H1 (cell line): ENCODE measurements at places on chromosomes 1 and 21. TPM values are rescaled to one million over a fixed set of nuclear protein-coding genes. Genes with fewer than 3 reads are reported as not detected.

HOOK1 gene
- 34.5 and 39.5 TPM in 2 replicates for total RNA-seq

RIMKLA gene
- 5.8 TPM in 2 replicates for total RNA-seq

GRCh38 chr1:77370583-77371306 lies 88.9 kb downstream of the AK5 start:
- H3K36me3 ChIP-seq, result no peaks in the 10 kb centered on the region
- H3K4me1 ChIP-seq, result no peaks in the 10 kb centered on the region
- H3K27ac ChIP-seq, result no peak overlapping the region
- no peaks in the 10 kb centered on the region for H3K27me3 ChIP-seq
- DNase-seq, result no peak
- H3K4me3 ChIP-seq, result no peak overlapping the region

DNA sequence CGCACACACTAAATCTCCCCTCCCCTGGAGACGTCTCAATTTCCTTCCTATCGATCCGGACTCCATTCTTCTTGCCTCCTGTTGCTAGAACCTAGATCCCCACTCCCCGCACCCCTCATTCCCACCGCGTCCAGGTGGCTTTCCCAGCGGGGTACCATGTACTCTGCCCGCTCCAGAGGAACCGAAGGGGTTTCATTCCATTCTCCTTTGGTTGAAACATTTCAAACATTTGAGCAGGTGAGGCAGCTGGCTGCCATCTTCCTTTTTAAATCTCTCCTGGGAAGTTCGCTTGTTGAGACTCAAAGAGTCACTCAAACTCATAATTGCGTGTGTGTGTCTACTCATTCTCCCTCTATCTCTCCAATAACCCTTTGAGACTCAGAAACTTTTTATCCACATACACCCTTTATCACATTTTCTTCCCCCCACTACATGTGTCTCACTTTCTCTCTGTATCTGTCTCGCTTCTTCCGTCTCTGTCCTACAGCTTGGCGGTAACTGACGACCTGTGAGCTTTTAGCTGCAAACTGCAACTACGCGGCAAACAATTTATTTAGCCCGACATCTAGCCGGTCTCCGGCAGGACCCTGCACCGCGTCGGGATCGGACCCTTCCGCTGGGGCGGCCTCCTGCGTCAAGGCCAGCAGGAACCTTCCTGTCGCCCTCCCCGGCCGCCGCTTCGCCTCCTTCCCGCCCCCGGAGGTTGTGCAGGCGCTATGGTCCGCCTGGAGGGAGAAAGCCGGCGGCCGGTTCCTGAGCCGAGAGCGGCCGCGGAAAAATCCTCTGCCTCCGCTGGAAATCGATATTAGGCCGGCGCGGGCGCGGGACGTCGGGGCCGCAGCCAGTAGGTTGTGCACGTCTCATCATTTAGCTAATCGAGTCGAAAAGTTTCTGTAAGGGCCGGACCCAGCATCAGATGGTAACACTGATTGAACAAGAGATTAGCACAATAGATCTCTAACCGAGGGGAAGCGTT lies 3.0 kb upstream of the FOXD3 start:
- H3K27ac ChIP-seq, result no peak overlapping the region
- no peaks in the 10 kb centered on the region for H3K36me3 ChIP-seq
- peak; percentile 77 for DNase-seq
- peaks cover 14% of the 10 kb centered on the region for H3K4me1 ChIP-seq

DNA sequence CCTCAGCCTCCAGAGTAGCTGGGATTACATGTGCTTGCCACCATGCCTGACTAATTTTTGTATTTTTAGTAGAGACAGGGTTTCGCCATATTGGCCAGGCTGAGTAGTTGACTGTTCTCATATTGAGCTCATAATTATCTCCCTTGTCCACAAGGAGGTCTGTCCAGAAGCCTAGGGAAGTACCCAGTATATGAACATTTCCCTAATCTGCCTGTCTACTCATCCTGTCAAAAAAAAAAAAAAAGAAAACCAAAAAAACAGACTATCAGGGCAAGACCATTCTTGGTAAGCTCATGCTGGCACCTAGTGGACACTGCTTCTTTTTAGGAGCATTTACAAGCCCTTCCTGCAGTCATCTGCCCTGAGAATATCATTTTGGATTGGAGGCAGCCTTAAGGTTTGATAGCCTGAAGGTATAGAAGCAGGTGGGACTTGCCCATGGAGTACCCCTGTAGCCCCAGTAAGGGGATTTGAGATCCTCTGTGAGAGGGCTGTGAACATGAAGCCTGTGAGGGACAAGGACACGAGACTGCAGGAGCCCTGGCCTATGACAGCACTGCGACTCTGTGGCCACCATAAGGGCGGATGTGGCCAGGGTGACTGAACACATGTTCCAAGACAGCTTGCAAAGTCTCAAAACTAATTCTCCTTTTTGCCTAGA lies 10.8 kb upstream of the DUSP12 start:
- H3K27ac ChIP-seq, result no peak overlapping the region
- DNase-seq, result no peak
- no peaks in the 10 kb centered on the region for H3K27me3 ChIP-seq
- H3K4me3 ChIP-seq, result no peak overlapping the region

DNA sequence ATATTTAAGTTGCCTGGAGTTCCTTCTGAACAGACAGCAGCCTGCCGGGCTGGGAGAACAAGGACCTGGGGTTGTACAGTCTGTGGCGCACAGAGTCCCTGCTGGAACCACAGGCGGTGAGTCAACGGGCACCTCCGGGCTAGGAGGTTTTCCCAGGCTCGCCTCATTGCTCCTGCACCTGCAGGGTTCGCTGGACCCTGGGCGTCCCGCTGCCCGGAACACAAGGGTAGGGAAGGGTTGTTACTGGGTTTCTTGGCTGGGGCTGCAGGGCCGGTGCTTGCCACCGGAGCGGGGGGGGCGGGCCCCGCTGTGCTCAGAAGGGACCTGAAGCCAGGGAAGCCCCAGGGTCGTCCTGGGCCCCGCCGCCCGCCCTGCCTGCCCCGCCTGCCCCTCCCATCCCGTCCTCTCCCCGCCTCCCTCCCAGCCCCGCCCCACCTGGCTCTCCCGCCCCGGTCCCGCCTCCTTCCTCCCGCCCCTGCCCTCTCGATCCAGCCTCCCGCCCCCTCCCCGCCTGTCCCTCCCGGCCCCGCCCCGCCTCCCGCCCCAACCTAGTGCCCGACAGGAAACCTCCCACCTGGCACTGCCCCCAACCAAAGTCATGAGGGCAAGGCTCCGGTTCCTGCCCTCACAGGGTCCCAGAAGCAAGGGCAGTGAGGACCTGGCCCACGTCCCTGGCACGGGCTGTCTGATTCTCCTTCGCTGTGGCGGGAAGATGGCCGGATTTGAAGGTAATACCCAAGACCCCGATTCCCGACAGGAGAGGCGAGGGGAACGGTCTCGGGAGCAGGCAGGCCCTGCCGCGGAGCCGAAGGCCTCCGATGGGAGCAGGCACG lies 6.8 kb downstream of the JMJD4 start:
- peak overlapping the region; percentile 95 for H3K4me3 ChIP-seq
- no peaks in the 10 kb centered on the region for H3K4me1 ChIP-seq
- peak; percentile 82 for DNase-seq
- no peaks in the 10 kb centered on the region for H3K27me3 ChIP-seq

GRCh38 chr21:37412603-37413360 lies 46.2 kb downstream of the DYRK1A start:
- H3K4me3 ChIP-seq, result no peak overlapping the region
- H3K27ac ChIP-seq, result no peak overlapping the region
- no peaks in the 10 kb centered on the region for H3K27me3 ChIP-seq
- H3K36me3 ChIP-seq, result no peaks in the 10 kb centered on the region
